ENCODE measurements at places on chromosomes 11 and 22.

DNA sequence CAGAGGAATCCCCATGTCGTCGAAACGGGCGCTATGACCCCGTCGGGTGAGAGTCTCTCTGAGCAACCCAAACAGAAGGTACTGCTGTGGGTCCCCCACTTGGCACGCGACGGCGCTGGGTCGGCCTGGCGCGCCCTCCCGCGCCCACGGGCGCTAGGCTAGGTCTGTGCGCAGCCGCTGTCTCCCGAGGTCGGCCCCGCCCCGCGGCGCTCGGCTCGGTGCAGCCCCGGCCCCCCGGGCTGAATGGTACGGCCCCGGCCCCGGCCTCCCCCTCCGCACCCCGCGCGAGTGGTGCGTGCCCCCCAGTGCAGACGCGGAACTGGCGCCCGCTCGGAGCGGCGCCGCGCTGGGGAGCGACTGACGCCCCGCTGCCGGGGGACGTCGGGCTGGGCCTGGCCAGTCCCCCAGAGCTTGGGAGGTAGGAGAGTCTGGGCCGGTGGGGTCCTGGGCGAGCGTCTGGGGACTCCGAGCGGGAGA is at the start of gene MADD:
Gene MADD, plus strand, starts transcription at position 305 of the 477 bp plus-strand sequence.
- peak; percentile 89 for DNase-seq

DNA sequence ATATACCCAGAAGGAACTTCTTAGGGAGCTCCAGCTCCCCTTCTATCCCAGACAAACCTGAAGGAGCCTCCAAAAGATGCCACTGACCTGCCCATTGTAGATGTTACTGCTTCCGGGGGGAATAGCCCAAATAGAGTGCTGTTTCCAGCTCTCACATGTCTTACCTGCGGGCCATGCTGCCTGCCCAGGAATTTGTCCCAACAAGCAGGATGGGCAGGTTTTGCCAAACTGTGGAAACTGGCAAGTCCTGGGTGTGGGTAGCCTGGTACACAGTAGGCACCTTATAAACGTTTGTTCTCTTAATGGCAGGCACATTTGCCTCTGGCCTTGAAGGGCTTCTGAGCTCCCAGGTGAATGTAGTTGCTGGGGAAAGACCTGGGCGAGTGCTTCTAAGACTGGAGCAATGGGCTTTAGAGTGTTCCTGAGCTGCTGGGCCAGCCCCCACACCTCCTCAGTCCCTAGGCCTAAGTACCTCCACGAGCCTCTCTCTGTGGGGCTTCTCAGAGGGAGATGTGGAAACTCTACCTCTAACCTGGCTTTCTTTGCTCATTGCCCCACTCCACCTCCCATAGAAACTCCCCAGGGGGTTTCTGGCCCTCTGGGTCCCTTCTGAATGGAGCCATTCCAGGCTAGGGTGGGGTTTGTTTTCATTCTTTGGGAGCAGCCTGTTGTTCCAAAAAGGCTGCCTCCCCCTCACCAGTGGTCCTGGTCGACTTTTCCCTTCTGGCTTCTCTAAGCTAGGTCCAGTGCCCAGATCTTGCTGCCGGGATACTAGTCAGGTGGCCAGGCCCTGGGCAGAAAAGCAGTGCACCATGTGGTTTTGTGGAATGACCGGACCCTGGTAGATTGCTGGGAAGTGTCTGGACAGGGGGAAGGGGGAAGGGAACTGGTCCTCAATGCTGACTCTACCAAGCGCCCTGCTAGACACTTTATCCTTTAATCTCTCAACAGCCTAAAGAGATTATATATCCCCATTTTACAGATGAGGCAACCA is 37.2 kb downstream of the LIMK2 start:
- no peak for DNase-seq

DNA sequence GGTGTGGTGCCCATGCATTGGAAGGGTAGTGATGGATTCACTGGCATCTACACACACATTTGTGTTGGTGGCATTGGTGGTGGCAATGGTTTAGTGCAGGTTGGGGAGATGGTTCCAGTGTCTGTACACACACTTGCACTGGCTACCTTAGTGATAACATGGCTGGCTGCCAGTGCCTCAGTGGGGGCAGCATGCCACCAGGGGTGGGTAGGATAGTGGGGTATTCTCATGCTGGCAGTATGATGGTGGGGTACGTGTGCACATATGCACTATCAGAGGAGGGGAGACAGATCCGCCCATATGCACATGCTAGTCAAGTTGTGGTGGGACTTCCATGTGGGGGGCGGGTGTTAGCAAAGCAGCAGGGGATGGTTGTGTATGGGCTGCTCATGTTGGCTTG is 7.1 kb upstream of the OR8K3 start:
- no peak for DNase-seq

GRCh38 chr11:101127197-101127698 is 2.4 kb downstream of the PGR start:
- peak; percentile 11 for DNase-seq

DNA sequence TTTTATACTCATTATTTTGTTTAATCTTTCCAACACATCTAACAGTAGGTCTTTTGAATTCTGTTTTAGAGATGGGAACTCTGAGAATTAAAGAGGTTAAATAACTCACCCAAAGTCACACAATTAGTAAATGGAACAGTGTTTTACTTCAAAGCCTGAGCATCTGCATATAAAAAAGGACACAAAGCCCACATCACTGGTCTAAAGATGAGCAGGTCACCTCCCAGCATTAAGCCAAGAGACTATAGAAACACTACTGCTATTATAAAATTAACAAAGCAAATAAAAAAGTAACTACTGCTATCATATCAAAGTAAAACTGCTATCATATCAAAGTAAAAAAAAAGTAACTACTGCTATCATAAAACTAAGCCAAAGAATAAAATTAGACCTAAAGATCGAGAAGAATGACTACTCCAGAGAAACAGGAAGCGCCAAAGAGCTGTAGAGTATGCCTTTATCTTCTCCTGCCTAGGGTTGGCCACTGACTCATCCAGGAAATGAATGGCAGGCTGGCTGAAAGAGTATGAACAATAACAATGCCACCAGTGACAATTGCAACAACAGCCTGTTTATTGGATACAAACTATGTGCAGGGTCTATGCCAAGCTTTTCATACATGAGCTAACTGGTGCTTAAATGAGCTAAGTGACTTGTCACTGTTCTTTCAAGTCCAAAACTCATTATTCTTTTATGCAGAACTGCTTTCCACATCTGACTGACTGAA is 1153.0 kb upstream of the TENM4 start:
- no peak for DNase-seq

GRCh38 chr11:68977781-68978625 is 2.8 kb downstream of the MRGPRD start:
- DNase-seq: no peak

DNA sequence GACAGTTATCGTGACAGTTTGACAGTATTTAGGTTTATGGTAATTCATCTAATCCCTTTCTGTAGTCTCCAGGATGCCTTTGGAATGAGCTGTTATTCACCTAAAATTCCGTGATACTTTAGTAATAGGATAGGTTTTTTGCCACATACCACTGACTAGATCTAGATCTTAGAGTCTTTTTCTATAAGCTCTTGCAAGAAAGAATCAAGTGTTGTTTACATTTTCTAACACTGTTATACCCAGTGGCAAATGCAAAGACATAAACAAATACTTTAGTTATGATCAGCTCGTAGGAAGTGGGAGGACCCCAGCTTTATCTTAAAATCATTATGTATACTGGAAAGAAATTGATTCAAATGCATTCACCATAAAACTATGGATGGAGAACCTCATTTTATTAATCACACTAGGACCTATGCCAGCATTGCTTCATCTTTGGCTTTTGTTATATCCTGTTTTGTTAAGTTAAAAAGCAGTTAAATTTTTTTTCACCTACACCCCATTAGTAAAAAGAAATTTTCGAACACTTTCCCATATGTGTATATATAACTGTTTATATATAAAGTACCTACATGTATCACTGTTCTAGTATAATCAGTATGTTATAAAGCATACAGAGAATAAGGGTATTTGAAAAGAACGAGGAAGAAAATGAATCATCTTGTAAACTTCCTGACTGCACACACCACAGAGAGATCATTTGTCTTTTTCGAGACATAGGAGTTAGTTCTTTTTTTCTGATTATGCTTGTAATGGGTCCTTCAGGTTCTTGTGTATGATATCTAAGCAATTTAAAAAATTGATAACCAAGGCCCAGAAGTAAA is 60.9 kb downstream of the PDHX start:
- no peak for DNase-seq
